ENCODE measurements at places on chromosomes 16 and 17. TPM values are rescaled to one million over a fixed set of nuclear protein-coding genes. Genes with fewer than 3 reads are reported as not detected.

Gene RMI2
- total RNA-seq = 5.6 TPM

Gene SLC43A2
- 3.5 TPM for total RNA-seq

Gene PYY
- total RNA-seq = not detected

Gene STX1B
- 2.2 TPM for total RNA-seq

Gene RRAD
- 12.5 TPM for total RNA-seq

Gene IQCK
- total RNA-seq = 5.2 TPM

DNA sequence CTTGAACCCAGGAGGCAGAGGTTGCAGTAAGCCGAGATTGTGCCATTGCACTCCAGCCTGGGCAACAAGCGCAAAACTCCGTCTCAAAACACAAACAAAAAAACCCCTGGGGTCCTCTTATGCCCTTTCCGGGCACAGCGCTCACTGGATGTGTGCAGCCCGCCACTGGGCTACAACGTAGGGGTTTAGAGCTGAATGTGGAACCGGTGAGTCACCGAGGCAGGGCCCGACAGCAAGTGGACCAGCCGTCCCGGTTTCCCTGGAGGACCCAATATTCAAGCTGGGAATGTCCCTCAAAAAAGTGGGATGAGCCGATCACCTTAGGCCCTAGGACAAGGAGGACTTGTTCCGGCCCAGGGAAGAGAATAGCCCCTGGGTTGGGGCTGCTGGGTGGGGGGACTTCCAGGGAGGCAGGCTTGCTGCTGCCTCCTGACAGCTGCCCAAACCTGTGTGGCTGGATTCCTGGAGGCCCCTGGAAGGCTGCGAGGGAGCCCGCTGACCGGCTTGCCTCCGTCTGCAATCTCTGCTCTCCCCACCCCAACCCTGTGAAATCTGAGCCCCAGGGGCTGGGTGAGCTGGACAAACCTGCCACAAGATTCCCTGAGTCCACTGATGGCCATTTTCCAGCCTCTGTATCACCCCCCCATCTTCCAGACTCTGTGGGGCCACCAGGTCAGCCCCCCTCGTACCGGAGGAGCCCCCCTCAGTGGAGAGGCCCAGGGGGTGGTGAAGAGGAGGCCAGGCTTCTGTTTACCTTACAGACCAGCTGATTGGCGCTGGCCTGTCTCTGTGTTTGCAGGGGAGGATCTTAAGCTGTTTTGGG lies 2.9 kb upstream of the CLDN9 start:
- DNase-seq = no peak

DNA sequence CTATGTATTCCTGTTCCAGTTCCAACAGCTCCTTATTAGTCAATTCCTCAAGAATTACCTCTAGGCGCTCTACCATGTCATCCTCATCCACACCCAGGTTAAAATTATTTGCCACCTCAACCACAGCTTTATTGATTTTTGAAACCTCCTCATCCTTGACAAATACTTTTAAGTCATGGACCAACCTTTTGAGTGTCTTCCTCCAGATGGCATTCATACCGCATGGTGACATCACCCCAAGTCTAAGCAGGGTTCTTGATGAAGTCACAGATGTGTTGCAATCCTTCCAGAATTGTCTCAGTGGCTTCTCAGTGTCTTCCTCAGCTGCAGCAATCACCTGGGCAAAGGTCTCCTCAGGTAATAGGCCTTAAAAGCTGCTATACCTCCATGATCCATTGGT lies 40.1 kb downstream of the BCL7C start:
- no peak for DNase-seq

- no peak for DNase-seq
These were observed 25.7 kb downstream of the CLEC16A start for GRCh38 chr16:10970065-10970464.

GRCh38 chr17:34793231-34793908 lies 167.9 kb downstream of the CCT6B start:
- DNase-seq = no peak

DNA sequence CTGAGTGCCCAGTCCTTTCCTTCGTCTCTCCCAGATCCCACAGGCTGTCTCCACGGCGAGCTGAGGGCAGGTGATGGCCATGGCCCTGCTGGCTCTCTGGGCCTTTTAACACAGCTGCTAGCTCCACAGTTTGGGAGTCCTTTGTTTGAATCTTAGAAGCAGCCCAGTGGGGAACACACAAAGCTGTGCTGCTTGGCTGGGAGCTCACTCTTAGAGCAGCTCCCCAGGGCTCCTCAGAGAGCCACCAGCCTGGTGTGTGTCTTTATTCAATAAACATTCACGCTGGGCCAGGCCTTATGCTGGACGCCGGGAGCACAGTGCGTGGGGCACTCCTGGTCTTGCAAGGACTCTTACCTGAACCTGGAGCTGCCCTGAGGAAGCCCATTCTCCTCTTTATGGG lies 29.7 kb downstream of the WNT3 start:
- no peak for DNase-seq

GRCh38 chr17:67256075-67256732 lies 11.2 kb upstream of the HELZ start:
- no peak for DNase-seq

- no peak for DNase-seq
These were observed 15.9 kb downstream of the CDH5 start for GRCh38 chr16:66382171-66382965.

- no peak for DNase-seq
These were observed 1237.1 kb upstream of the GOT2 start for GRCh38 chr16:59971264-59971663.

- DNase-seq = no peak
These were observed 6.1 kb upstream of the ALOX12 start for GRCh38 chr17:6989779-6990178.

DNA sequence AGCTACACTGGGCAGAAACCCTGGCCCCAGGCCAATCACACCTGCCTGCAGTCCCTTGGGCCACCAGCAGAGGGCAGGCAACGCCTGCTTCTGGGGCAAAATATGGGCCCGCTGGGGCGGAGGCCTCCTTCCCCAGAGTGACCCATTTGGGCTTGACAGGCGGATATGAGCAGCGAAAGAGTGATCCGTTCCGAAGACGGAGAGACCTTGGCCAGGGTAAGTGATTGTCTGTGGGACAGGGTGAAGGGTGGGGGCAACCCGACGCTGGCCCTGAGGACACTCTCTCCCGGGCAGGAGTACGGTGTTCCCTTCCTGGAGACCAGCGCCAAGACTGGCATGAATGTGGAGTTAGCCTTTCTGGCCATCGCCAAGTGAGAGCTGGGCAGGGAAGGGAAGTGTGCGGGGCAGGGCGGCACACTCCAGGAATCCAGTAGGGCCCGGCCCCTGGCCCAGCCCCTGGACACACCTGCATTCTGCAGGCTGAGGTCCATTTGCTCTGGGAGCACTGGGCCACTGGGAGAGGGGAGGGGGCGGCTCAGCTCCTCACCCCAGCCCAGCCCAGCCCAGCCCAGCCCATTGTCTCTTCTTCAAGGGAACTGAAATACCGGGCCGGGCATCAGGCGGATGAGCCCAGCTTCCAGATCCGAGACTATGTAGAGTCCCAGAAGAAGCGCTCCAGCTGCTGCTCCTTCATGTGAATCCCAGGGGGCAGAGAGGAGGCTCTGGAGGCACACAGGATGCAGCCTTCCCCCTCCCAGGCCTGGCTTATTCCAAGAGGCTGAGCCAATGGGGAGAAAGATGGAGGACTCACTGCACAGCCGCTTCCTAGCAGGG lies 3.5 kb upstream of the NHERF1 start:
- peak; percentile 63 for DNase-seq

- no peak for DNase-seq
These were observed 31.4 kb upstream of the RPH3AL start for GRCh38 chr17:383771-384621.

DNA sequence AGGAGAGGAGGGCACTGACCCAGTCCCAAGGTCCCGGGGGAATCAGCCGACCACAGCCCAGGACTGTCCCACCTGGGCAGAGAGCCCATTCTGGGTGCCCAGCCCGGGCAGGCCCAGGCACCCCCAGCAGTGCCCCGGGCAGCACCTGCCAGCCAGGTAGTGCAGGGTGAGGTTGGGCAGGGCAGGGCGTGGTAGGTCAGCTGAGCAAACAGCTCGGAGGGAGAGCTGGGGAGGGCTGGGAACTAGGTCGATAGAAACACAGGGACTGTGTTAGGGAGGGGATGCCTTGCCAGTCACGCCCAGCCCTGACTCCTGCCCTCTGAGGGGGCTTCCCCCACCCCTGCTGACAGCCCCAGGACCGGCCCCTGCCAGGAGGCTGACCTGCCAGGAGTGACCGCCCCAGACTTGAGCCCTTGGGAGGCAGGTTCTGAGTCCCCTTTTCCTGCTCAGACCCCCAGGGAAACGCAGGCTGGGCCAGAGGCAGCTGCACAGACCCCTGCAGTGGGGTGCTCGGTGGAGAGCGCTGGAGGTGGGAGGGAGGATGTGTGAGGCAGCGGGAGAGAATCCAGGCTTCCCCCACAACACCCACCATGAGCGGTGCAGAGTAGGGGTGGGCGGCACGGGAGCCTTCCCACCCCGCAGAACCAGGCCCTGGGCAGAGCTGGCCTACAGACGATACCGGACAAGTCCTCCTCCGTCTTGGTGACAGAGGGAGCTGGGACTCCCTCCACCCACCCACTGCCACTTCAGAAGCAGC lies 4.7 kb downstream of the HS3ST6 start:
- DNase-seq = no peak
